ENCODE measurements at places on chromosomes 1 and 21. TPM values are rescaled to one million over a fixed set of nuclear protein-coding genes. Genes with fewer than 3 reads are reported as not detected.

GRCh38 chr1:36534711-36535412 is 52.1 kb upstream of the CSF3R start:
- no peak for DNase-seq

- peak; percentile 96 for DNase-seq
These were observed 40.9 kb downstream of the PLXNA2 start for GRCh38 chr1:208203127-208203847.

- DNase-seq = no peak
These were observed 1010.3 kb downstream of the AMY1C start for GRCh38 chr1:104760017-104760416.

The MATN1 gene
- under 0.01 TPM for total RNA-seq

- DNase-seq = no peak
These were observed 3.4 kb upstream of the KIFAP3 start for GRCh38 chr1:170077926-170078325.

The GPR25 gene
- not detected for total RNA-seq

GRCh38 chr1:64000021-64000420 is 203.4 kb upstream of the UBE2U start:
- DNase-seq = no peak

The CAPN8 gene
- total RNA-seq = not detected

- no peak for DNase-seq
These were observed 531.1 kb upstream of the ADAMTS5 start for GRCh38 chr21:27498025-27498424.

The TMEM240 gene
- 1.4 TPM for total RNA-seq

The OR10Z1 gene
- not detected for total RNA-seq

DNA sequence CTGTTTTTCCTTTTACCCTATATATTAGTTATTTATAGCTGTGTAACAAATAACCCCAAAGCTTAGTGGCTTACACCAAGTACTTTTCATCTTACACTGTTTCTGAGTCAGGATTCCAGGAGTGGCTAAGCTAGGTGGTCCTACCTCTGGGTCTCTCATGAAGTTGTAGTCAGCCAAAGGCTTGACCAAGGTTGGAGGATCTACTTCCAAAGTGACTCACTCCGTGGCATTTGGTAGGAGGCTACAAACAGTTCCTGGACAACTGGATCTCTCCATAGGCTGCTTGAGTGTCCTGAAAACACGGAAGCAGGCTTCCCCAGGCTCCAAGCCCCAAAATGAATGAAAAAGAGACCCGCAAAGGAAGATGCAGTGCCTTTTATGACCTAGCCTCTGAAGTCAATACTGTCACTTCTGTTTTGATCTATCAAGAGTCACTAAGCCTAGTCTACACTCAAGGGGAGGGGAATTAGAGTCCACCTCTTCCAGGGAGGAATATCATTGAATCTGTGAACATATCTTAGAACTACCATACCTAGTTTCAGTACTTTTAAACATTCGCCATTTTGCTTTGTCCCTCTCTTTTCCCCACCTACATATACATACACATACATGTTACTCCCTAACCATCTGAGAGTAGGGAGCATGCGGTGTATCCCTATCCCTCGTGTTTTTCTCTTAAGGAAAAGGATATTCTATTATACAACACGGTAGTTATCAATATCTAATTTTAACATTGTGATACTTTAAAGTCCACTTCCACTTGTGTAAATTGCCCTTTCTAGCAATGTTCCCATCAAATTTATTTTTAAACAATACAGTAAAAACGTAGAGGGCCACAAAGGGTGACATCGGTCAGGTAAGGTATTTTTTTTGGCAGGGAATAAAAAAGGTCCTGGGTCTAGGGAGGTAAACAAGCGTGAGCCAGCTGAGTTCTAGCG is 67.2 kb downstream of the SLC35A3 start:
- peak; percentile 56 for DNase-seq

The SLC9C2 gene
- total RNA-seq = not detected

The BRDT gene
- not detected for total RNA-seq

GRCh38 chr1:53627031-53627430 is 111.9 kb downstream of the GLIS1 start:
- no peak for DNase-seq

- DNase-seq = no peak
These were observed 87.4 kb downstream of the GLUL start for GRCh38 chr1:182304218-182304617.

GRCh38 chr1:213953806-213954205 is 34.0 kb upstream of the PROX1 start:
- DNase-seq = peak; percentile 48

- DNase-seq = no peak
These were observed 8.4 kb upstream of the IVNS1ABP start for GRCh38 chr1:185325413-185325812.

- DNase-seq = no peak
These were observed 357.6 kb upstream of the NR5A2 start for GRCh38 chr1:199669916-199670315.

Data from dermis microvascular lymphatic vessel endothelial cell (primary cell).